Activated CD4-positive, alpha-beta memory T cell treated with anti-CD3 and anti-CD28 coated beads for 36 hours (primary cell): ENCODE measurements at places on chromosomes 7 and 10. TPM values are rescaled to one million over a fixed set of nuclear protein-coding genes. Genes with fewer than 3 reads are reported as not detected.

Gene KAT6B
- 17.4 TPM for total RNA-seq

Gene HOGA1
- not detected for total RNA-seq

Gene PTPRN2
- 0.51 TPM for total RNA-seq

Gene SLC39A12
- not detected for total RNA-seq

Gene FIS1
- 96.1 TPM for total RNA-seq

Gene IGF2BP3
- 0.19 TPM for total RNA-seq

Gene TBX20
- 0.15 TPM for total RNA-seq

Gene C10orf53
- total RNA-seq: not detected

Gene CYP26C1
- not detected for total RNA-seq

DNA sequence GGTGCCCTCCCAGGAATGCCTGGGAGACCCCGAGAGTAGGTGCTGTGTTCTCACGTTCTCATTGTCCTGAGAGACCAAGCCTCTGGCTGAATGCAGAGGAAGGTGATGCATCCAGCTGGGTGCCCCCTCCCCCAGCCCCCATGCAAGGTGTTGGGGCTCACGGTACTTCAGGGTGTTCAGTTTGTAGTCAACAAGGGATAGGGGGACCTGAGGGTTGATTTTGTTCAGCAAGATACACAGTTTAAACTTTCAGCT, 60.4 kb upstream of the DUSP5 start:
- no peaks in the 10 kb centered on the region for H3K36me3 ChIP-seq
- H3K4me3 ChIP-seq: no peak overlapping the region
- H3K27me3 ChIP-seq: no peaks in the 10 kb centered on the region
- no peak overlapping the region for H3K27ac ChIP-seq
- no peak for DNase-seq
- peaks cover 8% of the 10 kb centered on the region for H3K4me1 ChIP-seq

DNA sequence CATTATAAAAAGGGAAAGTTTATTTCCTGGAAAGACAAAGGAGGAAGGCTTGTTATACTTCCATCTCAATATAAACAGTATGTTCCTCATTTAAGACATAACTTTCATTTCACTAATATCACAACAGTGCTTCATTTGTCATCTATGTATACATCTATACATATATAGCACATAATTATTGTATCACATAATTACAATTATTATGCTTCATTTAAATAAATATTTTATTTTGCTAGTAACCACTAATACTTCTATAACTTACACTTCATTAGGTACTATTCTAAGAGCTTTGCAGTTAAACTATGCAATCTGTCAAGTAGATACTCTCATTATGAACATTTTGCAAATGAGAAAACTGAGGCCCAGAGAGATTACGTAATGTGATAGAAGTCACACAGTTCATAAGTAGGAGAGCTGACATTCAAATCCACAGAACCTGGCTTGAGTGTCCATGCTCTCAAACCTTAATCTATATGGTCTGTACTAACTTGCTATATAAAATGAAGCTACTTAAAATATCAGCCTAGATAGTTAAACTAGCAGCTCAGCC, 86.5 kb downstream of the PPP1R3A start:
- no peaks in the 10 kb centered on the region for H3K27me3 ChIP-seq
- H3K36me3 ChIP-seq: no peaks in the 10 kb centered on the region
- no peak overlapping the region for H3K27ac ChIP-seq
- no peaks in the 10 kb centered on the region for H3K4me1 ChIP-seq

GRCh38 chr10:110398419-110399105, 93.8 kb upstream of the SMNDC1 start:
- H3K27ac ChIP-seq: no peak overlapping the region
- no peak overlapping the region for H3K4me3 ChIP-seq
- no peaks in the 10 kb centered on the region for H3K36me3 ChIP-seq
- H3K4me1 ChIP-seq: peaks cover 36% of the 10 kb centered on the region
- peak; percentile 48 for DNase-seq

GRCh38 chr7:332020-332517, 42.1 kb downstream of the FOXL3 start:
- H3K36me3 ChIP-seq: no peaks in the 10 kb centered on the region
- no peak for DNase-seq
- no peaks in the 10 kb centered on the region for H3K27me3 ChIP-seq
- H3K4me1 ChIP-seq: peaks cover 5% of the 10 kb centered on the region

- no peaks in the 10 kb centered on the region for H3K4me1 ChIP-seq
- H3K27me3 ChIP-seq: no peaks in the 10 kb centered on the region
- no peak overlapping the region for H3K4me3 ChIP-seq
- DNase-seq: no peak
Observed at GRCh38 chr10:81911328-81911727, 36.3 kb downstream of the NRG3 start.

DNA sequence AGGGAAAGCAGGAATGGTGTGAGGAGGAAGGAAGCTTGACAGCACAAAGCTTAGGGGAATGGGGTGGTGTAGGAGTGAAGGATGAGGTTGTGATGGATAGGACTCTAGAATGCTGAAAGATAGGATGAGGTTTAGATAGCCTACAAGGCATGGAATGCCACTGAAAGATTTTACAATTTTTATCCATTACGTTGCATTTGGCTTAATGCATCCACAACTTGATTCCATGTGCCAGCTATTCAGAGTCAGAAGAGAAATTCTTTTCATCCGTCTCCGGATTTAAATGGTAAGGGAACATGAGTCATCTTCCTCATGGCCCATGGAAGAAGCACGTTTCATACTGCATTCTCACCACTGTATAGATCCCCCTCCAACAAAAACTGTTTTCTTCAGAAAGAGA, 212.4 kb upstream of the BMPER start:
- no peak overlapping the region for H3K4me3 ChIP-seq
- H3K27me3 ChIP-seq: no peaks in the 10 kb centered on the region
- DNase-seq: no peak
- H3K36me3 ChIP-seq: peaks cover 9% of the 10 kb centered on the region

DNA sequence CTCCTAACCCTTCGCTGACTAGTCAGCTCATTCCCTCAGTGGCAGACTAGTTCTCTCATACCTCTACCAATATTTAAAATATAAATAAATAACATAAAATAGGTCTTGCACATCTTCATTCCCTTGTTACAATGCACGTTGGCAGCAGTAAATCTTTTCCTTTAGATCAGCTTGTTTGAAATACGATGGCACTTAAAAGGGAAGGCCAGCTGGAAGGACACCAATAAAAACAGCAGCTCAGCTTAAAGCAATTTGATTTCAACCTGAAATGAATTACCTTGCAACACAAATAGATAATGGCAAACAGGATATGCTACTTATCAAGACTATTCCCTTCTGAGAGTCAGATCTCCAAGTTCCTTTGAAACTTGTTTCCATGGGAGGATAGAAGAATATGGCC, 321.8 kb downstream of the GFRA1 start:
- no peaks in the 10 kb centered on the region for H3K4me1 ChIP-seq
- no peaks in the 10 kb centered on the region for H3K36me3 ChIP-seq
- H3K27ac ChIP-seq: no peak overlapping the region
- H3K27me3 ChIP-seq: no peaks in the 10 kb centered on the region
- no peak for DNase-seq

GRCh38 chr7:121395494-121395960, 581 bp downstream of the FAM3C start:
- peak overlapping the region; percentile 85 for H3K4me3 ChIP-seq
- DNase-seq: peak; percentile 66
- H3K27ac ChIP-seq: peak overlapping the region; percentile 74
- H3K27me3 ChIP-seq: no peaks in the 10 kb centered on the region
- H3K4me1 ChIP-seq: peaks cover 41% of the 10 kb centered on the region

DNA sequence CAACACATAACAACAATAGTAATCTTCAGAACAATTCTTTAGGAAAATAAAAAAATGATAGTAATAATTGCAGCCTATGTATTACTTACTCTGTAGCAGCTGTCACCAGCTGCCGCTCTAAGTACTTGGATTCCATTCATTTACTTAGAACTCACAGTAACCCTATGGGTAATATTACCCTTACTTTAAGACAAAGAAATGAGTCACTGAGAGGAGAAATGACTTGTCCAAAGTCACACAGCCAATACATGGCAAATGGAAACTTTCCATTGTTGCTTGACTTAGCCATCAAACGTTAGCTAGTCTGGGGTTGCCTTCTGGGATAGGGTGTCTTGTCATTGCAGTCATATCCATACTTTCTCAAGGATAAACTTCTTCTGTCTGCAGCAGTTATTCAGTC, 3.6 kb downstream of the CCNY start:
- no peaks in the 10 kb centered on the region for H3K27me3 ChIP-seq
- H3K4me1 ChIP-seq: peaks cover 70% of the 10 kb centered on the region
- H3K4me3 ChIP-seq: no peak overlapping the region
- peak overlapping the region; percentile 62 for H3K27ac ChIP-seq

DNA sequence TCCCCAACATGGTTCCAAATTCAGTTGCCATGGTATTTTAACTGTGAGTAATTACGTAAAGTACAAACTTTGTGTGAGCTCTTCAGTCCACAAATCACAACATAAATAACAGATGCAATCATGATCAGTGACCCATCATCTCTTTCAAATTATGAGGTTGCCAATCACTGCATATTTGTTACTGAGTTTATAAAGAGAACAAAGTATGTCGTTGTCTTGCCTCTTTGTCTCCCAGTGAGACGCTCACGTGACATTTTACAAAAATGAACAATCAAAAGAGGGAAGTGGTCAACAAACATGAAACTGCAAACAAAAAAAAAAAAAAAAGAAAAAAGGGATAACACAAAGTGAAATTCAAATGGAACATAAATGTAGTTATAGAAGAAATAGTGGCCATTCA, 122.7 kb upstream of the PDSS1 start:
- no peak overlapping the region for H3K4me3 ChIP-seq
- peaks cover 4% of the 10 kb centered on the region for H3K4me1 ChIP-seq
- peaks cover 42% of the 10 kb centered on the region for H3K36me3 ChIP-seq
- DNase-seq: no peak

GRCh38 chr7:43249823-43250145, 137.3 kb downstream of the HECW1 start:
- H3K36me3 ChIP-seq: no peaks in the 10 kb centered on the region
- no peak for DNase-seq
- no peaks in the 10 kb centered on the region for H3K4me1 ChIP-seq
- no peak overlapping the region for H3K27ac ChIP-seq
- peaks cover 6% of the 10 kb centered on the region for H3K27me3 ChIP-seq

GRCh38 chr7:149863500-149863899, 10.3 kb upstream of the ATP6V0E2 start:
- H3K36me3 ChIP-seq: peaks cover 22% of the 10 kb centered on the region
- H3K4me1 ChIP-seq: peaks cover 52% of the 10 kb centered on the region
- no peak overlapping the region for H3K4me3 ChIP-seq
- no peak overlapping the region for H3K27ac ChIP-seq
- H3K27me3 ChIP-seq: no peaks in the 10 kb centered on the region

- no peaks in the 10 kb centered on the region for H3K27me3 ChIP-seq
- peaks cover 39% of the 10 kb centered on the region for H3K36me3 ChIP-seq
- peak; percentile 49 for DNase-seq
Observed at GRCh38 chr10:68955355-68955831, 577 bp upstream of the DDX21 start.

DNA sequence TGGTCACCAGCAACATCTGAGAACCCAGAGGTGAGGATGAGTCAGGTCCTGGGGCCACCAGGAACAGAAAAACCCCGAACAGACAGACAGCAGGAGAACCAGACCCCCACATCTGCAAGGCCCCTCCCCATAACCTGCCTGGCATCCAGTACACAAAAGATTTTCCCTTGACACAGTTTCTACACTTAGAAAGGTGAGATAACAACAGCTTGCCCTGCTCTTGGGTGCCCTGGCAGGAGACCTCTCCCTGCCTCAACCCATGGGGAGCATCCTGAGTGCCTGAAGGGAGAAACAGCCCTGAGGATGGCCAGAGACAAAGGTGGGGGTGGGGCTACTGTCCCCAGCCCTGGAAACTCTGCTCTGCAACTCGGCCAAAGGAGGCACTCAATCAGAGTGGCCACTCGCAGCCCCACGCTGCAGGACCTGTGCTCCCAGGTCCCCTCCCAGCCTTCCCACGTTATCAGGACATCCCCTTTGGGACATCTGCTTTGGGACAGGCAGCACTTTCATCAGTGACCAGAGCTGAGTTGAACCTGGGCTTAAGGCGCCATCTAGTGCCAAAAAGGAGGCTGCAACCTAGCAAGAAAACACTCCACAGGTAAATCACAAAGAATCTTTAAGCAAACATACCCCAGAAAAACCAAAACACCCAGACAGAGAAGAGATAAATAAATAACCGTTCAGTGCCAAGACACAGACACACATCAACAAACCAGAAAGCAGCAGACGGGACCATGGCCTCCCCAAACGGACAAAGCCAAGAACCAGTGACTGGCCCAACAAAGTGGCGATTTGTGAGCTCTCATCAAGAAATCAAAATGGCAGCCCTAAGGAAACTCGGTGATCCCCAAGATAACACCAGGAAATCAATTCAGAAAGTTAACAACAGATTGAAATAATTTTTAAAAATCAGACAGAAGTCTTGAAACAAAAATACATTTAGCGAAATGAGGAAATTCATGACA, 233.7 kb downstream of the PTPRN2 start:
- no peaks in the 10 kb centered on the region for H3K4me1 ChIP-seq
- H3K36me3 ChIP-seq: no peaks in the 10 kb centered on the region
- DNase-seq: peak; percentile 32
- H3K4me3 ChIP-seq: no peak overlapping the region

- peaks cover 24% of the 10 kb centered on the region for H3K4me1 ChIP-seq
- H3K36me3 ChIP-seq: peaks cover 23% of the 10 kb centered on the region
- H3K27me3 ChIP-seq: no peaks in the 10 kb centered on the region
- H3K27ac ChIP-seq: no peak overlapping the region
- no peak for DNase-seq
Observed at GRCh38 chr10:72238392-72239175, 22.5 kb upstream of the ASCC1 start.

DNA sequence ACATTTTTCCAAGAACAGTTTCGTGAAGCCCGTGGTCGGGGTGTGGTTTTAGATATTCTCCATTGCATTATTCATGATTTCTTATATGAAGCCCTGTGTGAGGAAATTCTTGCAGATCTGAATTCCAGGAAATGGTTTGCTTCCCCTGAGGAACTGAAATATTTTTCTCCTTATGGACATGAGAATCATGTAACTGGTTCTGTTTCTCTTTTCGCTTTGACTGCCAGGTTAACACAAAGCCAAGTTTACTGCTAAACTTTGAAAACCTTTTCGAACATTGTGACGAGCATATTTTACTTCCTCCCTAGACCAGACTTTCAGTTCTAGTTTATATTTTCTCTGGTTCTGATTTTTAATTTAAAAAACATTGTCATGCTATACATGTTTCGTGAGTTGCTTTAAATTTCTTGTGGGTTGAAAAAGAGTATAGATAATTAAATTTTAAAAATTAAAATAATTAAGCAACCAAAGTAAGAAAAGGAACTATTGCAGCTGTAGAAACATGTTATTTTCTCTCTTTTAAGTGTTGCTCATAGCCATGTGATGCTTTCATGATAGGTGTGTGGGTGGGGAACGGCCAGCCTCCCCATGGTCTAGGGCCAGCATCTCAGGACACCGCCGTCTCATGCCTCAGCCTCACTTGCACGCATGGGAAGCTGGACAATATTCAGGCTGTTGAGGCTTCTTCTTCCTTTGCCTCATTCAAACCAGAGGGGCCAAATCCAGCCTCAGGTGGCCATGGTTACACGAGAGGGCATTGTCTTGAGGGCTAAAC, 97.1 kb downstream of the CREB5 start:
- H3K36me3 ChIP-seq: no peaks in the 10 kb centered on the region
- no peak overlapping the region for H3K4me3 ChIP-seq

- no peak for DNase-seq
- no peak overlapping the region for H3K27ac ChIP-seq
- H3K4me3 ChIP-seq: no peak overlapping the region
- peaks cover 11% of the 10 kb centered on the region for H3K27me3 ChIP-seq
Observed at GRCh38 chr7:28862595-28863272, 95.4 kb downstream of the TRIL start.
